ENCODE measurements at places on chromosomes 3 and 15. TPM values are rescaled to one million over a fixed set of nuclear protein-coding genes. Genes with fewer than 3 reads are reported as not detected.

The ZNF592 gene
- 42.5 TPM for total RNA-seq

The CHRD gene
- not detected for total RNA-seq

The GAP43 gene
- total RNA-seq, result not detected

The ARF4 gene
- 51.9 TPM for total RNA-seq

The KCNAB1 gene
- total RNA-seq, result not detected

The CADM2 gene
- total RNA-seq, result not detected

The EFHB gene
- total RNA-seq, result not detected

The LRRC15 gene
- not detected for total RNA-seq

- no peak for DNase-seq
These were observed 44.8 kb upstream of the RNU6-1 start for GRCh38 chr15:67884514-67885174.

GRCh38 chr3:9754678-9755077 lies 4.9 kb downstream of the OGG1 start:
- peak; percentile 21 for DNase-seq

GRCh38 chr3:51243924-51244323 lies 141.2 kb upstream of the MANF start:
- DNase-seq, result no peak

DNA sequence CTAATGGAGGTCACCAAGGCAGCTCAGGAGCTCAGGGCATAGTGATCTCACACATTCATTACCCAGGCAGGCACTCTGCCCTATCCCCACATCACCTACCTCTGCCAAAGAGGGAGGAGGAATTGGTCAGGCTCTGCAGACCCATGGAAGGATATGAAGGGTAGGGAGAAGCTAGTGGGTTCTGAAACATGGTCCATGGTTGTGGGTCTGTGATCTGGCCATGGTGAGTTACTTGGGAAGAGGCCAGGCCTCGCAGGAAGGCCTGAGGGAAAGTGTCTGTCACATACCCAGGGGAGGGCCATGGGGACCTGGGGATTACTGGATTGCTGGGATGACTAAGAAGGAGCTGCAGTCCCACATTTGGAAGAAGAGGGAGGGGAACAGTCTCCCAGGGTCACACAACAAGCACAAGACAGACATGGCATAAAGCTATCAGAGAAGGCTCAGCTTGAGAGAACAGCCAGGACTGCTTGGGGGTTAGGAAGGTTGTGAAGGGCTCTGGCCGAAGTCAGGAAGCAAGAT lies 1.4 kb upstream of the PRSS50 start:
- DNase-seq, result no peak

GRCh38 chr3:14886101-14886500 lies 61.3 kb upstream of the NR2C2 start:
- DNase-seq, result no peak

DNA sequence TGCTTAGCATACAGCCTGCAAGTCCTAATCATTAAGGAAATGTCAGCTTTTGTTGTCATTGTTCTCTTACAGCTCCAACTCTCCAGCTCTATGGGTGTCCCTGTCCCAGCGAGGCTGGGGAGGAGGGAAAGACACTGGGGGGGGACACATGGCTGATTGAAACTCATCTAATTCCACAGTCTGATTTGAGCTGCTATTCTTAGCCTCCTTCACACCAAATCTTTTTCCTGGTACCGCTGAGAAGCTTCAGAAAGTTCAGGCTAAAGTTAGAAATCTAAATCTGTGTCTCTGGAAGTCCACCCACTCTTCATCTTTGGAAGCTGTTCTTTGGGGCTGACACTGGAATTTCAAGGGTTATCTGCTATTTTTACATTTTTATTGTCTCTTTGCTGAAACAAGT lies 61.3 kb upstream of the RASGRP1 start:
- DNase-seq, result no peak

DNA sequence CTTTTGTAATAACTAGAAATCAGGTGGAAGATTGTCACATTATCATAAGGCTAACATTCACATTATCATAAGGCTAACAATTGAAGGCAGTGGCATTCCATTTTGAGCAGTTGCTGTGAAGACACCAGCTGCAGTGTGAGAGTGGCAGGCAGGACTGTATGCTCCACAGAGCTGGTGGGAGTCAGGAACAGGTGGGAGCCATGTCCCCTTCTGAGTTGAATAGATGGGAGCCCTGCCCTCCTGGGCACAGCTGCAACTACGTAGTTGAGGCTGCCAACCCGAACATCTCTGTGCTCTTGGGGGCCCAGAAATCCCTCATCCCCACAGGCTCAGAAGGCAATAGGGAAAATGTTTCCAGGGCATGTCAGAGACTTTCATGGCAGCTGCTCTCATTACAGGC lies 1627.6 kb downstream of the SI start:
- no peak for DNase-seq

DNA sequence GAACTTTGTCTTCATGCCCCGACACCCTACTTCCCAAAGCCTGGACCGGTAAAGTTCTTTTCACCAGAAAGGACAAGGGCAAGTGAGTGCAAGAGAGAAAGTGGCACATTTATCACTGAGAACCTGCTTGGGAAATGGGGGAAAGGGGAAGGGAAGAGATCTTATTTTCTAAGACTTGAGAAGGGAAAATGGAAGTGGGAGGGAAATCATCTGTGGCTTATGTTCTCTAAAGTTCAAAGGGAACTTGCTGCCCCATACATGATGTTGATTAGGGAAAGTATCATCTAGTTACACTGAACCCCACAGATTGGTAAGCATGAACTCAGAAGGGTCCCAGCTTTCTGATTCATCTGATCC lies 199.5 kb upstream of the LPP start:
- no peak for DNase-seq

- no peak for DNase-seq
These were observed 40.6 kb upstream of the GLCE start for GRCh38 chr15:69119683-69120395.

DNA sequence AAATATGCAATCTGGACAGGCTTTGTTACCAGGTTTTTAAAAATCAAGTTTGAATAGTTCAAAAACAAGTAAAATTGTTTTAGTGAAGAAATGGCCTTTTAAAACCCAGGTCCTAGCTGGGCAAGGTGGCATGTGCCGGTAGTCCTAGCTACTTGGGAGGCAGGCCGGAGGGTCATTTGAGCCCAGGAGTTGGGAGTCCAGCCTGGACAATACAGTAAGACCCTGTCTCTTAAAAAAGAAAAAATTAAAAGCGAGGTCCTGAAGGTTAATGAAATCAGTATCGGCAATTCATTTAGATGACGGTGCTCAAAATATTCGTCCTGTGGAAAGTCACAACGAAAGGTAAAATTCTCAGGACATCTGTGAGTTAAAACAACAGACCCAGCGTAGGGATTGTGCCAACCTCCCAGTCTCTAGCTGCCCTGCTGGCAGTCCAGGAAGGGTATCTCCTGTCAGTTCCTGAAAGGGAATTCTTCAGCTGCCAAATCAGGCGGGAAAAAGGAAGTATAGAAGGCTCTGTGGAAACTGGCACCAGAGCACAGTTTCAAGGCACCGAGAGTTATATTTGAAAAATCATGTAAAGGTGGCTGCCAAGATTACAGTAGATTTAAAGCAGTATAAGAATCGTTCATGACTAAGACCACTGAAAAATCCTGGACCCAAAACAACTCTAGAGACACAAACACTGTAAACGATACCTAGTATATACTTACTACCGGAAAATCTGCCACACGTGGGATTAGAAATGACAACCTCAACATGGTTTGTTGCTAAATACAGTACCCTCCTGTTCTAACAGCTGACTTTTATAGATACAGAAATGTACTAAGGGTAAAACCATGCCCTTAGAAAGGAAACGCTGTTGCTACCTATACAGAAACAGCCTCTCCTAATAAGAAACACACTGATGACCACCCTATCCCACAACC lies 1.2 kb upstream of the ABHD17C start:
- DNase-seq, result peak; percentile 20

- DNase-seq, result no peak
These were observed 717.9 kb upstream of the ALCAM start for GRCh38 chr3:104648823-104649222.

DNA sequence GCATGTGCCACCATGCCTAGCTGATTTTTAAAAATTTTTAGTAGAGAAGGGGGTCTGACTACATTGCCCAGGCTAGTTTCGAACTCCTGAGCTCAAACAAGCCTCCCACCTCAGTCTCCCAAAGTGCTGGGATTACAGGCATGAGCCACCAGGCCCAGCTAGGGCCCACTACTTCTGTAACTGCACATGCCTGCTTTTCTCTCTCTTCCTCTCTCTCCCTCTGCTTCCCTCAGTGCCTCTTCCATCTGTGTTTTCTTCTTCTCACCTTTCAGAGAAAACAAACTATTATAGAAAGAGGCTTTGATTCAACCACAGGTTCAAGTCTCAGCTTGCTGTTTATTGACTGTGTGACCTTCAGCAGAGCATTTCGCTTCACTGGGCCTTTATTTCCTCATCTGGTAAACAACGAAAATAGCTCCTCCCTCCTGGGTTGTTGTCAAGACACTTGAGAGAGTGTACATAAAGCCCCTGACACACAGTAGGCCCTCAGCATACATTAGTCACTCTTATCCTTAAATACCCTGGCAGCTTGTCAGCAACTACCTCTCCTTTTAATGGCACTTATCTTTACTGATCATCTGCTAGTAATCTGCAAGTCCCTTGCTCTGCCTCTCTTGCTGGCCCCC lies 10.2 kb downstream of the TADA3 start:
- DNase-seq, result peak; percentile 23

DNA sequence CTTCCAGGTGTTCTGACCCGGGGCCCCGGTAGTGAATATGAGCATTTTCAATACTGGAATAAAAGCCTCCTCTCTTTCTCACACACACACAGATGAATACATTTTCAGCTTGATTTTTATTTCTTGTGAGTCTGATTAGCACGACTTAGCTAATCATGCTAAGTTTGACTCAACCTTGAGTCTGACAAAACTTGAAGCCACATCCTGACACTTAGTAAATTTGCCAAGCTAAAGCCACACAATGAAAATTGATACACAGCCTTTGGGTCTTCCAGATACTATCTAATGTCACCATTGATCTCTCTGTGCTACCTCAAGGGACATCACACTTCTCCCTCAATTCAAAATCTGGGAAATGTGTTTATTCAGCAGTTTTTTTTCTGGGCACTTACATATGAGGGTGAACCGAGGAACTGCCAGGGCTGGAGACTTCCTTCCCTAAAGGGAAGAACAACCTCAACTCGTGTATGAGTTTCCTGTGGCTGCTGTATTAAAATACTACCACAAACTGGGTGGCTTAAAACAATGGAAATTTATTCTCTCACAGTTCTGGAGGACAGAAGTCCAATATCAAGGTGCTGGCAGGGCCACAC lies 18.6 kb downstream of the TMEM266 start:
- DNase-seq, result no peak

- no peak for DNase-seq
These were observed 250.0 kb upstream of the NECTIN3 start for GRCh38 chr3:110821586-110821985.

DNA sequence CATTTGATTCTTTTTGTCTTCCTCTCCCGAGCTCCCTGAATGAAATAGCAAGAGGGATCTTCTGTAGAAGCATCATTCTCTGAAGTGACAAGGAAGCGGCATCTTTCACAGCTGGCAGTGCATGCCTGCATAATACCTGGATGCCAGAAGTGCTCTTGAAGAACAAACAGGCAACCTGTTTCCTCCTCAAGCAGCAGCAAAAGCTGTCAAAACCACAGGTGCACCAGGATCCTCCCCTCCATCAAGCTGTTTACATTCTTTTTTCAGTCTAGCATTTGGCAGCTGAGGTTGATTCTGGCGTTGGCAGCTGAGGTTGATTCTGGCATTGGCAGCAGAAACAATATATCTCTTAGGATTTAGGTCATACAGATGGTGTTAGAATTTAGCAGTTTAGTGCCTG lies 979.0 kb downstream of the TUSC7 start:
- DNase-seq, result no peak

DNA sequence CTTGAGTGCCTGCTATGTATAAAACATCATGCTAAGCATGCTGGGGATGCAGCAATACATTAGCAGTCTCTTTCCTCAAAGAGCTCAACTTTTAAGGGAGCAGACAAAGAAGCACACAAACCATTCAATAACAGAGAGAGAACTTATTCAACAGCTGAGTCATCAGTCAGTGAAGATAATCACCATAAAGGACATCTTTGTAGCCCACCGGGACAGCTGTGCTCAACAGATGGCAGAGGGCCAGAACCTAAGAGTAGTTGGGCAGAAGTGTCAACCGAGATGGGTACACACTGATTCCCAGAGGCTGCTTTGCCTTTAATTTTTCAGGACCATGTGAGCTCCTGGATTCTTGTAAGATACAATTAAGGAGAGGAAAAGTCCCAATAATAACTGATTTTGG lies 4.2 kb upstream of the RAB8B start:
- DNase-seq, result no peak

GRCh38 chr15:85583442-85583841 lies 203.0 kb downstream of the AKAP13 start:
- DNase-seq, result peak; percentile 18

DNA sequence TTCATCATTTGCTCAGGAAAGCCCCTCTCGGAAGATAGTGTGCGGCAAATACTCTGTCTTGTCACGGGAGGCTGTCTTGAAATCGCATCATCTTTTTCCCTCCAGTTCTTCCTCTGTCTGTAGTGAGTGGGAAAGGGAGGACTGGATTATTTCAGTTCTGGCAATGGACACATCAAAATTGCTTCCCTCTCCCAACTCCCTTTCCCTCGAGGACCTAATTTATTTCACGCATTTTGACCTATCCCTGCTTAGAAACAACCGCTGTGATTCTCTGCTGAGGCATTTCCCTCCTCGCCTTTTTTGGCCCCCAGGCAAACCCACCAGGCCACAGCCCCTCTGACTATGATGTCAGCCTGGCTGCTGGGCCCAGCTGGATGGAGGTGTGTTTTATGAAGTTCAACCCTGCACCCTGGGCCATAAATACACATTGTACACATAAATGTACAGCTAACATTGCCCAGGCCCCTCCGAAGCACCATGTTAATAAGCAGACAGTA lies 138.7 kb upstream of the LRTM1 start:
- DNase-seq, result no peak

DNA sequence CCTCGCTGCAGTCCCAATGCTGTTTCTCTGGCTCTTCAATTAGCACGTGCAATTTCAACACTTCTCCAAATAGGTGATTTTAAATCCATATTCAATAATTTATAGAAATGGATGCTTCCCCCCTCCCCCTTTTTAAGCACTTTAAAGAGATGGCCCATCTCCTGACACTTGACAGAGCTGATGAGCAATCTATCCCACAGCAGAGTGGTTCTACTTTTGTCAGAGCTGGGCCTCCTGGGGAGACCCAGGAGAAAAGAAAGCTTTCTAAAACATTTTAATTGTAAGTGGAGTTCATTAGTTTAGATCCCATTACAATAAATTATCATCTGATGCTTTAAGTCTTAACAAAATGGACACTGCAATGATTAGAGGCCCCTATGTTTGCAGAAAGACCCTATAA lies 127.7 kb downstream of the SHQ1 start:
- DNase-seq, result no peak

DNA sequence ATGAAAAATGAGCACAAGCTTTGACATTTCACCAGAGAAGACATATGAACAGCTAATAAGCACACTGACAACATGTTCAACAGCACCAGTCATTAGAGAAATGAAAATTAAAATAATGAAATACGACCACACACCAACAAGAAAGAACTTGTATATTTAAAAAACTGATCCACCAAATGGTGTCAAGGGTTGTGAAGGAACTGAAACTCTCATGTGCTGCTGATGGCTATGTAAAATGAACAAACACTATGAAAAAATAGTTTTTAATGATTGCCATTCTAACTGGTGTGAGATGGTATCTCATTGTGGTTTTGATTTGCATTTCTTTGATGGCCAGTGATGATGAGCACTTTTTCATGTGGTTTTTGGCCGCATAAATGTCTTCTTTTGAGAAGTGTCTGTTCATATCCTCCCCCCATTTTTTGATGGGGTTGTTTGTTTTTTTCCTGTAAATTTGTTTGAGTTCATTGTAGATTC lies 193.8 kb downstream of the SCAPER start:
- DNase-seq, result peak; percentile 24
